Ascending aorta (tissue), 2 donors: ENCODE measurements at places on chromosomes 4 and X. TPM values are rescaled to one million over a fixed set of nuclear protein-coding genes. Genes with fewer than 3 reads are reported as not detected.

NSUN7 gene
- total RNA-seq = 5.0 TPM

C4orf54 gene
- total RNA-seq = not detected

SPANXC gene
- total RNA-seq = not detected

MAP9 gene
- 5.2 TPM for total RNA-seq

NDST3 gene
- not detected for total RNA-seq

HMX1 gene
- total RNA-seq = not detected

ADRA2C gene
- total RNA-seq = 46.1 TPM

PAGE2B gene
- not detected for total RNA-seq

MAB21L2 gene
- not detected for total RNA-seq

HELT gene
- total RNA-seq = not detected

DCAF12L2 gene
- not detected for total RNA-seq

STX18 gene
- 28.2 TPM for total RNA-seq

UGT2A1 gene
- not detected for total RNA-seq

FRAS1 gene
- total RNA-seq = 0.75 TPM

NLGN3 gene
- 0.21 TPM for total RNA-seq

GASK1B gene
- total RNA-seq = 69.7 TPM

CRMP1 gene
- total RNA-seq = 1.9 TPM
